ENCODE measurements at places on chromosomes 3 and 15.

DNA sequence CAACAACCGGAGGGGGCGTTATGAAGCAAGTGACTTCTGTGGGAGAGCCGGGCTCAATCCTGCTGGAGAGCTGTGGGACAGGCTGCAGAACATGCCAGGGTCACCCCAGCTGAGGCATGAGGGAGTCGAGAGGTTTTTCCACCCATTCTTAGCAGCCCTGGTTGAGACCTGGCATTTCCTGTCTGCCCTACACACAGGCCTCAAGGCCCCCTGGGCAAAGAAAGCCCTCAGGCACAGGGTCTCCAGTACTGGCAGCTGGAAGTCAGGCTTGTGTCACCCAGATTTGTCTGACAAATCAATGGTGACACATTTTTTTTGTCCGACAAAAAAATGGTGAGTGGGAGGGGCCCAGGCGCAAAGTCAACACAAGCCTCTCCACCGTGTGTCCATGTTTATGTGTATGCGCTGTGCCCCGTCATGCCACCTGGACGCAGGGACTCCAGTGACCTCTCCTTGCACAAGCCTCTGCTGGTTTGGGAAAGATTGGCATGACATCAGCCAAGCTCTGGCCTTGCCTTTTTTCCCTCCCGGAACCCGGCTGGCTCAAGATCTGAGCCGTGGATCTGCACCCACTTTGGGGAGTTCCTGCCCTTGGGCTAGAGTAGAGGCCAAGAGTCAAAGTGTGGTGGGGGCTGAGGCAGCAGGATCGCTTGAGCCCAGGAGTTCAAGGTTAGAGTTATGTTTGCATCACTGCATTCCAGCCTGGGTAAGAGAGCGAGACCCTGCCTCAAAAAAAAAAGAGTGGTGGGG is 20.8 kb upstream of the ALAS1 start:
- peaks cover 8% of the 10 kb centered on the region for H3K4me1 ChIP-seq
- no peaks in the 10 kb centered on the region for H3K36me3 ChIP-seq
- no peak for DNase-seq
- H3K27ac ChIP-seq: no peak overlapping the region
- H3K27me3 ChIP-seq: peaks cover 10% of the 10 kb centered on the region

- H3K27ac ChIP-seq: no peak overlapping the region
- no peaks in the 10 kb centered on the region for H3K36me3 ChIP-seq
- peaks cover 3% of the 10 kb centered on the region for H3K4me1 ChIP-seq
Measured at GRCh38 chr15:99115300-99116215, 10.7 kb downstream of the SYNM start.

DNA sequence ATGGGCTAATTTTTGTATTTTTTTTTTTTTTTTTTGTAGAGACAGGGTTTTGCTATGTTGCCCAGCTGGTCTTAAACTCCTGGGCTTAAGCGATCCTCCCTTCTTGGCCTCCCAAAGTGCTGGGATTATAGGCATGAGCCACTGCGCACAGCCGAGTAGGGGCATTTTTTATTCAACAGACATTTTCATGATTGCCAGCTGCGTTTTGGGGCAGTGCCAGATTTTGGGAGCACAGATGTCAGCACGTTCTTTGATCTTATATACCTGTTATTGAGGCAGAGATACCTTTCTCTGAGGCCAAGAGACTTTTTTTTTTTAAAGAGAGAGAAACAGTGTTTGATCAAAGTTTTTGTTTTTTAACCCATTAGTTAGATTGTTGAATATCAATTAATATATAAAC is 16.8 kb downstream of the NEO1 start:
- no peak overlapping the region for H3K27ac ChIP-seq
- H3K4me3 ChIP-seq: no peak overlapping the region
- no peaks in the 10 kb centered on the region for H3K36me3 ChIP-seq
- no peaks in the 10 kb centered on the region for H3K4me1 ChIP-seq
- peaks cover 3% of the 10 kb centered on the region for H3K27me3 ChIP-seq

- H3K27ac ChIP-seq: no peak overlapping the region
- no peak overlapping the region for H3K4me3 ChIP-seq
- peaks cover 31% of the 10 kb centered on the region for H3K27me3 ChIP-seq
- H3K4me1 ChIP-seq: no peaks in the 10 kb centered on the region
- no peaks in the 10 kb centered on the region for H3K36me3 ChIP-seq
Measured at GRCh38 chr15:41853831-41854230, 15.2 kb downstream of the PLA2G4B start.

- H3K4me1 ChIP-seq: no peaks in the 10 kb centered on the region
- H3K27me3 ChIP-seq: no peaks in the 10 kb centered on the region
Measured at GRCh38 chr3:167493244-167493643, 19.4 kb upstream of the SERPINI2 start.

GRCh38 chr15:50235794-50236193 is 29.7 kb downstream of the HDC start:
- DNase-seq: no peak
- H3K4me1 ChIP-seq: no peaks in the 10 kb centered on the region
- no peaks in the 10 kb centered on the region for H3K36me3 ChIP-seq
- H3K27me3 ChIP-seq: no peaks in the 10 kb centered on the region
- H3K27ac ChIP-seq: no peak overlapping the region
- H3K4me3 ChIP-seq: no peak overlapping the region

DNA sequence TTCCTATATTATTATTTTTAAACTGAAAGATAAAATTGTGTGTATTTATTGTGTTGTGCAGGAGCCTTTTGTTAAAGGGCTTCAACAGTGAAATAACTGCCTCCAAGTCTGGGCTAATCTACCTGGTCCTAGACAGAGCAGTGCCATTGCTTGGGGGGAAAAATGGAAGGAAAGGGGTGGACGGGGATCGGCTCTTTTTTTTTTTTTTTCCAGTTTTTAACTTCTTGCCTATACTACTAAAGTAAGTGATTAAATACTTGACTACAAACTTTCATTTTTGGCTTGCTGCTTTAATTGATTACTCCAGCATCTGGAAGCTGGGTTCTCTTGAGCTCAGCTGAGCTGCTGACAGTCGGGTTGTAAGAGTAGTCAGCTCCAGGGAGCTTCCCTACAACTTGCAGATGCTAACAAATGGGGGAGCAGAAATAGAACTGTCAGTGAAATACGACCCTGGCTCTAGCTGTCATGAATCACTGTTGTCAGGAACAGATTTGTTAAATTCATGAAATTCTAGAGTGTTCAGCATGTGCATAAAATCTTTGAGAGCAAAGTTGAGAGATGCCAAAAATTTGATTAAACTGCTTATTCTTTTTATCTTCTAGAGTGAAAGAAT is 276.7 kb downstream of the ROBO1 start:
- no peaks in the 10 kb centered on the region for H3K4me1 ChIP-seq
- no peak overlapping the region for H3K4me3 ChIP-seq
- H3K27ac ChIP-seq: no peak overlapping the region
- DNase-seq: no peak

- no peaks in the 10 kb centered on the region for H3K36me3 ChIP-seq
- no peaks in the 10 kb centered on the region for H3K4me1 ChIP-seq
- no peak for DNase-seq
Measured at GRCh38 chr3:9081184-9081818, 118.0 kb upstream of the RAD18 start.

DNA sequence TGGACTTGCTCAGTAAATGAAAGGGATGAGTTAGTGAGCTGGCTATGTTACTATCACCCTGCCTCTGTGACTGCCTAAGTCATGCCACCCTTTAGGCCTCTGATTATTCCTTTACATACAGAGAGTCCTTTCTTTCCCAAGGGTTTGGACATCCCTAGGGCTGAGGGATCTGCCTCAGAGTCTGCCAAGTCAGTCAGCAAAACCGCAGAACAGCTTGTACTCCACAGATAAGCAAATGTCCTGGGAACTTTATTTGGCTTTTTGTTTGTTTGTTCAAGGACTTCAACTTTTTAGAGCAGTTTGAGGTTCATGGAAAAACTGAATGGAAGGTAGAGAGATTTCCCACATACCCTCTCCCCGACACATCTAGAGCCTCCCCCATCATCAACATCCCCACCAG is 82.6 kb upstream of the TRIM42 start:
- H3K27ac ChIP-seq: no peak overlapping the region
- no peaks in the 10 kb centered on the region for H3K36me3 ChIP-seq
- no peaks in the 10 kb centered on the region for H3K4me1 ChIP-seq
- DNase-seq: no peak

GRCh38 chr3:188684276-188684675 is 487.5 kb upstream of the TPRG1 start:
- H3K4me1 ChIP-seq: no peaks in the 10 kb centered on the region
- H3K27me3 ChIP-seq: no peaks in the 10 kb centered on the region
- no peak overlapping the region for H3K4me3 ChIP-seq
- no peaks in the 10 kb centered on the region for H3K36me3 ChIP-seq

DNA sequence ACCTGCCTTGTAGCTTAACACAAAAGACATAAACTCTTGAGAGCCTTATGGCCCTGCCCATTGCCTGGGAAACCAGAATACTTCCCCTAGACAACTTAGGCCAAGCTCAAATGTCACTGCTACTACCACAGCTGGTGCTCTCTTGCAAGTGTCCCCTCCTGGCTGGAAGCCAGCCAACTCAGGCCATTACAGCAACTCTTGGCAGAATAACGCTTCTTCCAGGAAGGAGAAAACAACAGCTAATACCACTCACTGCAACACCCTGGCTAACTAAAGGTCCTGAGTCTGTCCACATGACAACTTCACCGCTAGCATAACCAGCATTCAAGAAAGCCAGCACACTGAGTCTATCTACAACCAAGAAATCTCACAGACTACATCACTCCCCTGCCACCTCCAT is 5.1 kb upstream of the B4GALT4 start:
- no peak for DNase-seq
- peaks cover 3% of the 10 kb centered on the region for H3K4me1 ChIP-seq
- H3K27me3 ChIP-seq: no peaks in the 10 kb centered on the region
- H3K27ac ChIP-seq: no peak overlapping the region
- no peaks in the 10 kb centered on the region for H3K36me3 ChIP-seq
- H3K4me3 ChIP-seq: no peak overlapping the region

- H3K27ac ChIP-seq: no peak overlapping the region
- H3K27me3 ChIP-seq: peaks cover 2% of the 10 kb centered on the region
- no peaks in the 10 kb centered on the region for H3K4me1 ChIP-seq
- no peaks in the 10 kb centered on the region for H3K36me3 ChIP-seq
- DNase-seq: no peak
- H3K4me3 ChIP-seq: no peak overlapping the region
Measured at GRCh38 chr3:140203510-140203909, 268.5 kb downstream of the CLSTN2 start.

GRCh38 chr3:158679547-158680000 is 7.1 kb upstream of the LXN start:
- no peaks in the 10 kb centered on the region for H3K36me3 ChIP-seq
- no peak overlapping the region for H3K4me3 ChIP-seq
- no peak for DNase-seq
- H3K4me1 ChIP-seq: no peaks in the 10 kb centered on the region
- H3K27me3 ChIP-seq: no peaks in the 10 kb centered on the region
- H3K27ac ChIP-seq: no peak overlapping the region

All from T-cell (primary cell).